Hippocampal formation (tissue), 2 donors: ENCODE measurements at places on chromosomes 4 and X.

GRCh38 chr4:36226430-36227227 is 17.7 kb downstream of the ARAP2 start:
- DNase-seq: no peak

GRCh38 chr4:53777244-53777984 is 186.1 kb upstream of the LNX1 start:
- DNase-seq: peak; percentile 3

DNA sequence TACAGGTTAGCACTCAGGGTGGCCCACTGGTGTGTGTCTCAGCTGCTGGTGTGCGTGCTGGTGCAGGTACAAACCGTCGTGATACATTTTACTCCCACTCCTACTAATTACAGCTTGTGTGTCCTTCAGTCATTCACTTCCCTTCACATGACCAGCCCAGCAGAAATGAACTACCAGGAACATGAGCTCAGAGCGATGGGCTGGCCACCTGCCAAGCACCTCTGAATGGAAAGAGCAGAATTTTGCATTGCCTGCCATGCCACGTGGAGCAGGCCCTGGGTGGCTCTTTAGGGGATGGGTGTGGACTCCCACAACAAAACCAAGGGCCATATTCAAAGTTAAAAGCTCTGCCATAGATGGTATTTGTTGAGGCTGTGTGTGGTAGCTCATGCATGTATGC is 58.9 kb upstream of the PGM2 start:
- DNase-seq: no peak

- no peak for DNase-seq
These were observed 3.6 kb downstream of the CASP6 start for GRCh38 chr4:109699553-109700225.

DNA sequence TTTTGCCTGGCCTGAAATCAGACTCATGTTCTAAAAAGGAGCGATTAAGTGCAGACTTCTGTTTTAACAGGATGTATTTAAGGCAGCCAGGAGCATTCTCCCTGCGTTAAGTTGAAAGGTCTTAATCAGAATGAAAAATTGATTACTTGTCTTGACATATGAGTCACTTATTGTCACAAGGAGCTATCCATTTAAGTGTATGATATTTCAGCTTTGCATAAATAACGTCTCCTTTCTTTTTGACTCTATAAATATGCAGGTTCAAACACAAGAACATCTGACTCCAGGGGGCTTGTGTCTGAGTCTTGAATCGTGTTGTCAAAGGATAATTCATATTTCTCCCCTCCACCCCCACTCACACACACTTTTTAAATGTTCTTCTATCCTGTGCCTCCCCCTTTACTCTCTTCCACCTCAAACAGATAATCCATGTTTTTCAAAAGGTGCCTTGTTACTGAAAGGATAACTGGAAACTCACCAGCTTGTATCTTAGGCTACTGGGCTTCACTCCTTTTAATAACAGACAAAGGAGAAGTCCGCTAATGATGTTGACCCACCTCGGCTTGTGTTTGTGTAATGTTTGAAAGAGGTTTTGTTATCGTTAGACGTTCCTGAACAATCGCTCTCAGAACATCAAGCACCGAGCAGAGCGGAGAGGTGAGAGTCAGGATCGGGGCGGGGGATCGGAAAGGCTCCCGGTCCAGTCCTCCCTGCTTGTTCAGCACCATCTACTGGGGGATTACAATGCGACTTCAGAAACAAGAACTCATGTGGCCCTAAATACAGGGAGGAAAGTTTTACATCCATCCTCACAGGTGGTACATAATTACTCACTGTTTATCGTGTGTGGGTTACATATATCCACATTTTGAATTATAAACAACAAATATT is 107.5 kb upstream of the RPL34 start:
- no peak for DNase-seq

- DNase-seq: no peak
These were observed 216.7 kb downstream of the IL13RA2 start for GRCh38 chrX:114800719-114801118.

- DNase-seq: no peak
These were observed 25.4 kb upstream of the VSIG1 start for GRCh38 chrX:108019382-108019875.

DNA sequence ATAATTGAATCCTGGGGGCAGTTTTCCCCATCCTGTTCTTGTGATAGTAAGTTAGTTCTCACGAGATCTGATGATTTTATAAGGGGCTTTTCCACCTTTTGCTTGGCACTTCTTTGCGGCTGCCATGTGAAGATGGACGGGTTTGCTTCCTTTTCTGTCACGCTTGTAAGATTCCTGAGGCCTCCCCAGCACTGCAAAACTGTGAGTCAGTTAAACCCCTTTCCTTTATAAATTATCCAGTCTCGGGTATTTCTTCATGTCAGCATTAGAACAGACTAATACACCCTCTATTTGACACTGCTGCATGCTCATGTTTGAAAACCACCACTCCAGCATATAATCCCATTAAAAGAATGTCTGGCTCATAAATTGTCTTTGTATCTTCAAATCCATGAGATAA is 264.4 kb upstream of the ITM2A start:
- no peak for DNase-seq

DNA sequence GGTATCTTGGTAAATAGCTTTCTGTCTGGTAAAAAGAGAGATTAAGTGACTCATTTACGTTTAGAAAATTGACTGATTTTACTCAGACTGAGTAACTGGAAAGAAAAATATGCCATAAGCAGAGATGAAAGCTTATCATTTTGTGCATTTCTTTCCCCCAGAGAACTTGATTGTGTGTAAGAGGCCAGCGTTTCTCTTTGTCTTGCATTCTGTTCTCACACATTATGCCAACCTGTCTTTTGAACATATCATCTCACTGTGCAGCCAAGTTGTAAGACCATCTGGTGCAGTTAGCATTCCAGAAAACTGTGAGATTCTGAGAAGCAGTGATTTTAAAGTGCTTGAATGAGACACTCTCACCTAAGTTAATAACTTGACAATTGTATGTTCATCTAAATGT is 651.3 kb downstream of the TECRL start:
- no peak for DNase-seq
